ENCODE measurements at places on chromosomes 16 and 17. TPM values are rescaled to one million over a fixed set of nuclear protein-coding genes. Genes with fewer than 3 reads are reported as not detected.
A peak's percentile ranks its signal among the peaks of the same experiment; 100 is the strongest.

DNA sequence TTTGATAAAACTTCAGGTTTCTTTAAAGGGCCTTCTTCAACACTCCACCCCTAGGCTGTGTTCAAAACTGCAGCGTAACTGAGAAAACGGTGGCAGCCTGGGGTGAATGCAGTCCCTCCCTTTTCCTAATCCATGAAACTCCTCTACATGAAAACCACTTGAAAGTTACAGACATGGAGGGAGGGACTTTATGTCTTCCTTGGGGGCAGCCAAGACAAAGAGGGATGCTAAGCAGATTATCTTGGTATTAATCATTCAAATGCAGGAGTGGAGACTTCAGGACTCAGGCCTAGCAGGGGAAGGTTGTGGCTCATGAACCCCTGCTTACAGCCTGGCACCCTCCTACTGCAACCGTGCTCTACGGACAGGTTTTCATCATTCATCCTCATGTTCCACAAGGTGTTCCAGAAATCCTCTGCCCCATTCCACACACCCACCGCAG lies 46.8 kb downstream of the RNF112 start:
- DNase-seq: no peak

Gene PPP1R27
- not detected for total RNA-seq

Gene RDM1
- 1.8 TPM for total RNA-seq

DNA sequence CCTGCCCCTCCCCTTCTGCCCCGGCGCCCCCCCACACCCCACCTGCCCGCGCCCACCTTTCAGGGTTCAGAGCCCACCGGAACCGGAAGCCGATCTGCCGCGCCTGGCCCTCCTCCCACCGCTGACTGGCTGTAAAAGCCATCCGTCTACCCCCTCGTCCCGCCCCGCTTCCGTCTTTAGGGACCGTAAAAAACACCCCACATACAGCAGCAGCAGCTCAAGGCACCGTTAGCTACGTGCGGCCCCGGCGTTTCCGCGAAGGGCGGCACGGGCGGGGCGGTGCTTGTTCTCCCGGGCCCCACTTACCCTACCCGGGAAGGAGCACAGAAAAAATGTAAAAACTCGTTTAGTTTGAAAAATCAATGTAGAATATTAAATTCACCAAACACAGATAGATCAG lies at the start of gene MRPL28:
TSS of gene MRPL28 (minus strand) at position 96 of the 400 bp plus-strand sequence. CDS start 320 bp downstream, outside the sequence.
- DNase-seq: peak; percentile 96

DNA sequence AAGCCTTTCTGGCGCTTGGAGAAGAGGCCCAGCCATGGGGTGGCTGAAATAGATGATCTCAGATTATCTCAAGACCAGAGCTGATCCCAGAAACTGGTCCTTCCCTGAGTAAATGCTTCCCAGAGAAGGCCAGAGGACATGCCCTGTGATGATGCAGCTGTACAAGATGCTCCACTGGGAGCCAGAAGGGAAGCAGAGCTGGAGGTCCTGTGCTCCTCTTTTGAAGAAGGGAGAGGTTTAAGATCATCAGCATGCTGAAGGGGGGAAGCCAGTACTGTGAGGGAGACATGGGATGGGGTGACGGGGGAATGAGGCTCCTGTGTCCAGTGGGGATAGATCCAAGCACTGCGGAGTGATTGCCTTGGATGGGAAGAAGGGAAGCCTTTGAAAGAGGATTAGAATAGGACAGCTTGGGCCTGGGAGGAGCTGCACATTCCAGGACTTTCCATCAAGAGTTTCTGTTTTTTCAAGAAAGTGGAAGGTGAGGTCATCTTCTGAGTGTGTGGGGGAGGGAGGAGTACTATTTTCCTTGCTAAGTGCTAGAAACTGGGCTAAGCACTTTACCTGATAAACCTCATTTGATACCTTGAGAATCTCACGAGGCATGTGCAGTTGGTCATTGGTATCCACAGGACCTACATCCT lies 16.4 kb upstream of the ALOX15B start:
- DNase-seq: no peak

Gene CLEC19A
- 0.44 TPM for total RNA-seq

DNA sequence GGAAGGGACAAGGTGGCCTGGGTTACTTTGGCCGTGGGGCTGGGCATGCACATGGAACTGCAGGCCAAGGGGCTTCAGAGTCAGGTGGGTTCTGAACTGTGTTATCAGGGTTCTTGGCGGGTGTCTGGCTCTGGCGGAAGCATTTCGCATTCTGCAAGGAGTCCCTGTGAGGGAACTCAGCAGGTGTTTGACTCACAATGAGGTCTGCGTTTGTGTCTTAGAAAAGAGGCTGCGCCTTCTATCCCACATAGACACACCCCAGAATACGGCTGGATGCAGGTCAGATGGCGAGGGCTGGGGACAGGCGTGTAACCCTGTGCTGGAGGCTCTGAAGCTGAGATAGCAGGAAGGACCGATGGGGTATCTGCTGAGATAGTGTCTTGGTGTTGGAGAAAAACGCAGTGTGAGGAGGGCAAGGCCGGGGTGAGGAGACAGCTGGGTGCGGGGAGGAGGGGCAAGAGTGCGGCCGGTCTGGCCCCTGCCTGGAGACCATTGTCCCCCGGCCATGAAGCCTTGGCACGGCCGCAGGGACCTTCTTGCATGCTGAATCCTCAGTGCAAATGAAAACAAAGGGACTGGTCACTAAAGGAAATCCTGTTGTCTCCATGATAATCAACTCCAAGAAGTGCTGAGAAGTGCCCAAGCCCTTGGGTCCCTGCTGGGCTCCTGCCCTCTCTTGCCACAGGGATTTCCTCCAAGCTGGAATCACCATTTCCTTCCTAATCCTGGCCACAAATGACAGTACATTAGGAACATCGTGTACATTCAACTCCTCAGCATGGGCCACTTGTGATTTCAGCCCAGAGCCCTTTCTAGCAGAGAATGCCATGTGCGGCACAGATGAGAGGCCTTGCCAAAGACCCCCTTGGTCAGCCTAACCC lies 22.8 kb upstream of the MTSS2 start:
- DNase-seq: no peak

GRCh38 chr17:76354747-76355310 lies 1.1 kb upstream of the PRPSAP1 start:
- DNase-seq: no peak

DNA sequence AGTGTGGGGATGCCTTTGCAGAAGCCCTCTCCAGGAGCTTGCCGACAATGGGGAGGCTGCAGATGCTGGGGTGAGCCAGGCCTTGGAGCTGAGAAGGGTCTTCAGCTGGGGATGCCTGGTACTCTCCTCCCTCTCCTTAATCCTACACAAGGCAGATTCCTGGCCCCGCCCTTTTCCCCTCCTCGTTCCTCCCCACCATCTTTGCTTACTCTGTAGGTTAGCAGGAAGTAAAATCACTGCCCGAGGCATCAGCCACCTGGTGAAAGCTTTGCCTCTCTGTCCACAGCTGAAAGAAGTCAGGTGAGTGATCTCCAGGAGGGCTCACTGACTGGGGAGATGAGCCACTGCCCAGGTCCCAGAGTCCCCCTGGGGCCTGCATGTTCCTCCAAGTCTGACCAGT lies 38.7 kb downstream of the NLRC5 start:
- DNase-seq: no peak

GRCh38 chr17:51860954-51861561 lies 297.5 kb downstream of the CA10 start:
- no peak for DNase-seq

GRCh38 chr17:27354051-27354490 lies 60.2 kb downstream of the WSB1 start:
- DNase-seq: no peak

GRCh38 chr16:66387817-66388332 lies 21.4 kb downstream of the CDH5 start:
- DNase-seq: no peak

- DNase-seq: peak; percentile 44
Measured at GRCh38 chr17:10226930-10227695, 28.7 kb upstream of the GAS7 start.

Gene G6PC1
- total RNA-seq: not detected

GRCh38 chr17:58590377-58590776 lies 75.9 kb upstream of the MTMR4 start:
- DNase-seq: no peak

DNA sequence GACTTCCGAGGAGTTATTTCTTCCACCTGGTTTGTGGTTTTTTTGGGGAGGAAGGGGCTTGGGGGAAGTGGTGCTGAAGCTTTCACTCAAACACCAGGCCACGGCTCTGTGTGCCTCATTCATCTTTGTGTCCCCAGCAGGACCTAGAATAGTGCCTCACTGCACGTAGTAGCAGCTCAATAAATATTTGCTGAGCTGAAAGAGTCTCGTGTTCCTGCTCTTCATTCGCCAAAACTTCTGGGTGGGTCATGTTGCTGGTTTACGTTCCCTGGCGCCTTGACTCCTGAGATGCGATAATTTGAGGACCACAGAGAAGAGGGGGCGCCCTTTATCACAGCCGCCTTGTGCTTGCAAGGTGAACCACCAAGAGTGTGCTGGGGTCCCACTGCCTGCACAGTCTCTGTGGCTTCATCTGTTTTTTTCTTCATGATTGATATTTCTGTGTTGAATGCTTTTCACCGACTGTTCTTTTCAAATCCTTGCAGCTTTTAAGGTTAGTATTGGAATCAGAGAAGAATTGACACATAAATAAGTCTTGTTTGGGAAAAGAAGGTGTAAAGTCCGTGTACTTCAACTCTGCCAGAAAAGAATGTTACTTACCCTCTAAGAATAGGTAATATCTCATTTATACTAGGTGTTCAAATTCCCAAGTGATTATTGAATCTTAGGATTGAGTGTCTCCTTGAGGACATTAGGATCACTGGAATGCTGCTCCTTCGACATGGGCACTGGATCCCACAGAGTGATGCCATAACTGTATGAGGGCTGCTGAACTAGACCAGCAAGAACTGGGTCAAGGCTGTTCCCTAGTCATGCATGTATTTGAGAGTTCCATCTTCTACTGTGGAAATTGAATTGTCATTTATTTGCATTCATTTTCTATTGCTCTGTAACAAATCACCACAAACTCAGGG lies 92.7 kb upstream of the CLEC18A start:
- no peak for DNase-seq

DNA sequence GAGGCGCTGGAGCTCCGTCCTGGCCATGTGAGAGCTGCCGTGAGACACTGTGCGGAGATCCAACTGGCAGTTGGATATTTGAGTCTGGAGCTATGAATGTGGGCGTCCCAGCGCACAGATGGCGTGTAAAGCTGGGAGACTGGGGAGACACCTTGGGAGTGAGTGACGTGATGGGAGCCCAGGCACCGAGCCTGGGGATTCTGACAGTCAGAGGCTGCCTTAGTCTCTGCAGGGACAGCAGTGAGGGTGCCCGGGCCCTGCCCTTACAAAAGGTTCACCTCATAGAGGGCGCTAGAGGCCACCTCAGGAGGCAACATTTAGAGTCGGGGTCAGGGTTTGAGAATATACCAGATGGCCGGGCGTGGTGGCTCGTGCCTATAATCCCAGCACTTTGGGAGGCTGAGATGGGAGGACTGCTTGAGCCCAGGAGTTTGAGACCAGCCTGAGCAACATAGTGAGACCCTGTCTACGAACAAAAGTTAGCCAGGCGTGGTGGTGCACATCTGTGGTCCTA lies 194.1 kb upstream of the GSE1 start:
- DNase-seq: peak; percentile 47

DNA sequence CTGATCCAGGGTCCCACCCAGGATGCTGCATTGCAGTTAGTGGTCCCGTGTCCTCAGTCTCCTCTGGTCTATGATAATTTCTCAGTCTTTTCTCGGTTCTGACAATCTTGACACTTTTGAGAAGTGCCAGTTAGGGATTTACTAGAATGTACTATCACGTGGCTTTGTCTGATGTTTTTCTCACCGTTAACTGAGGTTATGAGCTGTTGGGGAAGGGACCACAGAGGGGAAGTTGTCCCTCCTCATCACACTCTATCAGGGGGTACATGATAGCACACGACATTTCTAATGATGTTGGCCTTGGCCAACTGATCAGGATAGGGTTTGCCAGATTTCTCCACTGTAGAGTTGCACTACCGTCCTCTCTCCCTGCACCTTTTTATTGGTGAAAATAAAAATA lies 250.9 kb upstream of the SDK2 start:
- no peak for DNase-seq

Gene PDIA2
- total RNA-seq: 0.60 TPM

DNA sequence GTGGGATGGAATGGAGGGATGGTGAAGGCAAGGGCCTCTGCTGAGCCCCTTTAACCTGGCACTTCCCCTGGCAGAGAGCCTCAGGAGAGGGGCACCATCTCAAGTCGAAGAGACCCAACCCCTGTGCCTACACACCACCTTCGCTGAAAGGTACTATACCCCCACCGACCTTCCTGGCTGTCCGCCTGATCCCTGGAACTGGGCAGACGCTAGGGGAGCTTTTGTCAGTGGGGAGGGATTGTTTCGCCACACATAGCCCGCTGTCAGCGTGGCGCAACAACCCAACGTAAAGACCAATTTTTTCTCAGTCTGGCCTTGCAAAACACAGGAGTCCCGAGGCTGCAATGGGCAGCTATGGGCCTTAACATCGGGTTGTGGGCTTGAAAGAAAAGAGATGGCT lies 3.1 kb downstream of the PPP1R1B start:
- no peak for DNase-seq

- no peak for DNase-seq
Measured at GRCh38 chr16:57493767-57494166, 7.5 kb upstream of the DOK4 start.

- no peak for DNase-seq
Measured at GRCh38 chr17:12900474-12900873, 111.2 kb downstream of the ARHGAP44 start.

DNA sequence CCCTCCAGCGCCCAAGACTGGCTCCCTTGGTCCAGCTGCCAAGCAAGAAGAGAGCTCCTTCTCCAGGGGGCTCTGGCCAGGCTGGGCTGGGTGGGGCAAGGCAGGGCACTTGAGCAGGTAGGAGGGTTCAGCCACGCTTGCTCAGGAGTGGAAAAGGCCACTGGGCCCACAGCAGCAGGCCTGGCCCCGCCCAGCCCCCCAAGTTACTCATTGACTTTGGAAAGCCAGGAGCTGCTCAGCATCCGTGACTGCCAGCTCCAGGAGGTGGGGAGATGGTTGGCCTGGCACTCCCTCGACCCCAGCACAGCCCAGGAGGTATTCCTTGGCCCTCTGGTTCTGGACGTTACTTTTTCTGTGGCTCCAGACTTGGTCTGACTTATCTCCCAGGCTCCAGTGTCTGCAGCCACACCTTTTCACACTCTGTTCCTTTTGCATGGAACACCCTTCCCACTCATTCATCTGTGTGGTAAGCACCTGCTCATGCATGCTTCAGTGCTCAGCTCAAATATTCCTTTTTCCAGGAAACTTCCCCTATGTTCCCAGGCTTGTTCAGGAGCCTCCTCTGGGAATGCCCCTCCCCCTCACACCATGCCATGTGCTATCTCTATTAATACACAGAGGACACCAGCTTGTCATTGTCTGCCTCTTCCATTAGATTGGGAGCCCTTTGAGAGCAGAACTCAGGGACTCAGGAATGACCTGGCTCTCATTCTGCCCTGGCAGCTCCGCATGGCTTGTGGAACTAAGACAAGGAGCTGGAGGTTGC lies at the start of gene CDH16:
TSS of gene CDH16 (minus strand) at position 83 of the 766 bp plus-strand sequence. CDS start 820 bp downstream, outside the sequence.
- DNase-seq: peak; percentile 62

Measured in left lung (tissue), 14 donors.